ENCODE measurements at places on chromosomes 13 and 19. TPM values are rescaled to one million over a fixed set of nuclear protein-coding genes. Genes with fewer than 3 reads are reported as not detected.

The ADGRE2 gene
- 1.3 TPM for total RNA-seq

The TMPRSS9 gene
- 0.59 TPM for total RNA-seq

The SOX1 gene
- total RNA-seq = 0.99 TPM

The IL17D gene
- 19.8 TPM for total RNA-seq

The ZNF677 gene
- 43.0 TPM for total RNA-seq

The ATP8B3 gene
- total RNA-seq = 2.1 TPM

The ATP4A gene
- total RNA-seq = not detected

The PNMA8B gene
- total RNA-seq = 10.6 TPM

The S1PR5 gene
- 3.8 TPM for total RNA-seq

The C19orf33 gene
- 12.4 TPM for total RNA-seq

The KIR2DL3 gene
- not detected for total RNA-seq

The POSTN gene
- 230 TPM for total RNA-seq

The SIGLEC8 gene
- total RNA-seq = 3.6 TPM

The RNF113B gene
- total RNA-seq = not detected

The KLK10 gene
- 0.72 TPM for total RNA-seq

The PABPC3 gene
- 0.28 TPM for total RNA-seq

The ZNF585A gene
- 22.0 TPM for total RNA-seq

The FBN3 gene
- 7.5 TPM for total RNA-seq

The ZNF878 gene
- total RNA-seq = 0.59 TPM

The RYR1 gene
- total RNA-seq = 6.9 TPM

The TLE2 gene
- total RNA-seq = 14.9 TPM

The SPACA4 gene
- not detected for total RNA-seq

The FBXO27 gene
- 8.7 TPM for total RNA-seq

The WASF3 gene
- total RNA-seq = 45.5 TPM

The CPB2 gene
- total RNA-seq = not detected

The CGB5 gene
- 1.4 TPM for total RNA-seq

The SARS2 gene
- total RNA-seq = 8.1 TPM

The BCAM gene
- total RNA-seq = 34.3 TPM

The CEACAM20 gene
- total RNA-seq = 0.10 TPM

The COMP gene
- total RNA-seq = not detected

The ZNF841 gene
- total RNA-seq = 25.9 TPM

The SLC10A2 gene
- not detected for total RNA-seq

The SIGLEC5 gene
- 0.44 TPM for total RNA-seq

The A1BG gene
- 10.8 TPM for total RNA-seq

The TUBA3C gene
- not detected for total RNA-seq

The ZNF772 gene
- total RNA-seq = 46.7 TPM

The ZNF254 gene
- total RNA-seq = 63.0 TPM

The OR7G1 gene
- total RNA-seq = not detected

The C19orf85 gene
- not detected for total RNA-seq

The PTPRH gene
- total RNA-seq = 2.9 TPM

The KIR3DL1 gene
- total RNA-seq = not detected

The TMEM221 gene
- 2.6 TPM for total RNA-seq

The GCDH gene
- total RNA-seq = 22.9 TPM

The PAK4 gene
- 10.1 TPM for total RNA-seq

The ZNF433 gene
- 21.1 TPM for total RNA-seq

The LRRC63 gene
- 0.61 TPM for total RNA-seq

The NLRP9 gene
- not detected for total RNA-seq

The KASH5 gene
- 1.3 TPM for total RNA-seq

The GRIN3B gene
- 0.30 TPM for total RNA-seq

The CABP5 gene
- total RNA-seq = not detected

The HCN2 gene
- total RNA-seq = 35.7 TPM

The ATP11A gene
- 18.0 TPM for total RNA-seq

The ZNF235 gene
- total RNA-seq = 16.0 TPM
